ENCODE measurements at places on chromosomes 6 and 20.

- no peak for DNase-seq
These were observed 105.5 kb downstream of the ASCC3 start for GRCh38 chr6:100775667-100776066.

DNA sequence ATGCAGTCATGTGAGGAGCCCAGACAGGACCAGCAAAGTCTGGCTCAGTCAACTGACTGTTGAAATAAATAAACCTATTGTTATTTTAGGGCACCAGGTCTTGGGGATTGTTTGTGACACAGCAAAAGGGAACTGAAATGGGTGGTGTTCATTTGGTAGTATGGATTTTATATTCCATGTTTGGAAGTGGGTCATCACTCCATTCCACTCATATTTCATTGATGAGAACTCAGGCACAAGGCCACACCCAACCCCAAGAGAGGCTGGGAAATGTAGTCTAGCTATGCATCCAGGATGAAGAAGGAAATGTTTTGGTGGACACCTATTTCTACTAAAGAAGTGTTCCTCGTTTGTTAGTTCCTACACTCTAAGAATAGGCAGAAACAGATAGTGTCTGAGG lies 64.9 kb upstream of the BTBD3 start:
- no peak for DNase-seq

- DNase-seq, result no peak
These were observed 519.7 kb downstream of the CDH26 start for GRCh38 chr20:60477958-60478357.

- no peak for DNase-seq
These were observed 231.0 kb downstream of the MEI4 start for GRCh38 chr6:77883851-77884250.

GRCh38 chr20:60561052-60561451 lies 602.8 kb downstream of the CDH26 start:
- DNase-seq, result no peak

GRCh38 chr20:36967636-36968035 lies 16.1 kb upstream of the SAMHD1 start:
- DNase-seq, result no peak

DNA sequence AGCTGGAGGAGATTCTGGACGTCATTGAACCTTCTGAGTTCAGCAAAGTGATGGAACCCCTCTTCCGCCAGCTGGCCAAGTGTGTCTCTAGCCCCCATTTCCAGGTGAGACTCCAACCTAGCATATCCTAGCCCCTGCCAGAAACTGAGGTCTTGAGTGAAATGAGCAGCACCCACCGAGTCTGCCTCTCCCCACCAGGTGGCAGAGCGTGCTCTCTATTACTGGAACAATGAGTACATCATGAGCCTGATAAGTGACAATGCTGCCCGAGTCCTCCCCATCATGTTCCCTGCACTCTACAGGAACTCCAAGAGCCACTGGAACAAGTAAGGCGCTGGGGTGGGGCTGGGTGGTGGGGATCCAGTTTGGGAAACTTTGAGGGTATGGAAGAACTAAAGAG lies 4.6 kb downstream of the MEA1 start:
- DNase-seq, result peak; percentile 46

DNA sequence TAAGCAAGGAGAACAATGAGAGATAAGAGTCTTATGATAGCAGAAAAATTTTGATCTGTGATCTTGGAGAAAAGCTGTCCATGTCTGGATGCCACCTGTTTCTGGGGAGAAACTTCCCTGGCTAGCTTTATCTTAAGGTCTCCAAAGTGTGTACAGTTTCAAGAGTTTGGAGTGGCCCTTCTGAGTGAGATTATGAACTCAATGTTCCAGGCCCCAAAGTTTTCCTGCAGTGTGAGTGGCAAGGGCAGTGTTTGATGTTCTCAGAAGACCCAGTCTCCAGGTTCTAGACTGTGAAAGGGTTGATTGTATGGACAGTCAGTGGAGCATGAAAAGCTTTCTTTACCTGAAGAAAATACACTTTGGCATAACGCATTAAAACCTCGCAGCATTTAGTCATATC lies 121.7 kb downstream of the OLIG3 start:
- DNase-seq, result no peak

- no peak for DNase-seq
These were observed 44.6 kb downstream of the NKX2-4 start for GRCh38 chr20:21352703-21353102.

- no peak for DNase-seq
These were observed 279.6 kb downstream of the ADGB start for GRCh38 chr6:146878168-146878951.

- DNase-seq, result no peak
These were observed 91.4 kb downstream of the FIG4 start for GRCh38 chr6:109782491-109782999.

GRCh38 chr6:162964488-162965140 lies 236.8 kb downstream of the PACRG start:
- DNase-seq, result no peak

DNA sequence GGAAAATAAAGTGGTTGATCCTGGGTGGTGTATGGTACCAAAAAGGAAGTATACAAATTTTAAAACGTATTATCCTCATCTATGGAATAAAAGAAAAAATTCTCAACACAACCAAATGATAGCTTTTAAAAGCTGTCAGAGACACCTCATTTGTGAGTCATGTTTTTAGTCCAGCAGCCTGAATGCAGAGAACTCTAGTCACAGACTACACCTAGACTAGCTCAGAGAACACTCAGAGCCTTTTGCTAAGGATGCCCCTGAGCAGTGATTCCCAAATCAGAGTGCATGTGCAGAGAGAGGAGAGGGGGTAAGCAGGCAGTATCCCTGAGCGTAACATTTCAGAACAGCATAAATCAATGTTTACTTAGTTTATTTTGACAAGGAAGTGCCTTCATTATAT lies 809.3 kb downstream of the HACE1 start:
- DNase-seq, result no peak

DNA sequence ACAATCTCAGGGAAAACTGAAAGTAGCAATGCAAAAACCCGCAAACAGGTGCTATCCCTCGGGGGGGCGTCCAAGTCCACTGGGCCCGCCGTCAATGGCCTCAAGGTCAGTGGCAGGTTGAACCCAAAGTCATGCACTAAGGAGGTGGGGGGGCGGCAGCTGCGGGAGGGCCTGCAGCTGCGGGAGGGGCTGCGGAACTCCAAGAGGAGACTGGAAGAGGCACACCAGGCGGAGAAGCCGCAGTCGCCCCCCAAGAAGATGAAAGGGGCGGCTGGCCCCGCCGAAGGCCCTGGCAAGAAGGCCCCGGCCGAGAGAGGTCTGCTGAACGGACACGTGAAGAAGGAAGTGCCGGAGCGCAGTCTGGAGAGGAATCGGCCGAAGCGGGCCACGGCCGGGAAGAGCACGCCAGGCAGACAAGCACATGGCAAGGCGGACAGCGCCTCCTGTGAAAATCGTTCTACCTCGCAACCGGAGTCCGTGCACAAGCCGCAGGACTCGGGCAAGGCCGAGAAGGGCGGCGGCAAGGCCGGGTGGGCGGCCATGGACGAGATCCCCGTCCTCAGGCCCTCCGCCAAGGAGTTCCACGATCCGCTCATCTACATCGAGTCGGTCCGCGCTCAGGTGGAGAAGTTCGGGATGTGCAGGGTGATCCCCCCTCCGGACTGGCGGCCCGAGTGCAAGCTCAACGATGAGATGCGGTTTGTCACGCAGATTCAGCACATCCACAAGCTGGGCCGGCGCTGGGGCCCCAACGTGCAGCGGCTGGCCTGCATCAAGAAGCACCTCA lies 166.3 kb downstream of the DTNBP1 start:
- no peak for DNase-seq

GRCh38 chr20:16290358-16290757 lies 282.9 kb downstream of the KIF16B start:
- no peak for DNase-seq

DNA sequence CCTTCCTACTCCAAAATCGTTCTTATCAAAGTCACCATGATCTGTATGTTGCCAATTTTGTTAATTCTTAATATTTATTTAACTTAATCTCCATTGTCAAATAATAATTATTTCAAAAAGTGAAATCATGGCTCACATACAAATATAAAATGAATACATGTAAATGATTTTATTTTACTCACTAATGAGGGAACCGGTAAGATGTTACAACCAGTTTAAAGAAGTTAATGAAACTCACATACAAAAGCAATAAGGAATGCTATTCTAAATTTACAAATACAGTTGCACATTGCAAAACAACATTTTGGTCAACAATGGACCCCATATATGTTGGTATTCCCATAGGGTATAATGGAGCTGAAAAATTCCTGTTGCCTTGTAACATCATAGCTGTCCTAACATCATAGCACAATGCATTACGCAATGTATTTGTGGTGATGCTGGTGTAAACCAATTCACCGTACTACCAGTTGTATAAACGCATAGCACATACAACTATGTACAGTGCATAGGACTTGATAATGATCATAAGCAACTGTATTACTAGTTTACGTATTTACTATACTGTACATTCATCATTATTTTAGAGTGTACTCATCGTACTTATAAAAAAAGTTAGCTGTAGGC lies 6.5 kb upstream of the SLC22A16 start:
- no peak for DNase-seq

All from HEK293T (cell line).